ENCODE measurements at places on chromosomes 6 and 20. TPM values are rescaled to one million over a fixed set of nuclear protein-coding genes. Genes with fewer than 3 reads are reported as not detected.

DNA sequence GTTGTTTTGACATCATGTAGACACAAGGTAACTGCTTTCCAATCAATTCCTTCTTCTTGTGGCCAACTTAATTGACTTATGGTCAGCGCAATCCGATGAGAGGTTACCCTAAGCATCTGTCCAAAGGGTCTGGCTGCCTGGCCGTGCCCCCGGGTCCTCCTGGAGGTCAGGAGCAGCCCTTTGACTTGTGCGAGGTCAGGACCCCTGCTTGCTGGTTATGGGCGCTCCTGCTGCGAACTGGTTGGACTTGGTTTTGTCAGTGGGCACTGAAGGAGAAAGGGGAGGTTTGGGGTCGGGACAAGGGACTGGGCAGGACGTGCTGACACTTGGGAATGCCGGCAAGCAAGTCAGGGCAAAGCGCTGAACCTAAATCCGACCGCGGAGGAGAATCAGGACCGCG is 215.6 kb downstream of the QKI start:
- DNase-seq = no peak

- peak; percentile 17 for DNase-seq
Observed at GRCh38 chr6:38573801-38574395, 65.8 kb downstream of the BTBD9 start.

DNA sequence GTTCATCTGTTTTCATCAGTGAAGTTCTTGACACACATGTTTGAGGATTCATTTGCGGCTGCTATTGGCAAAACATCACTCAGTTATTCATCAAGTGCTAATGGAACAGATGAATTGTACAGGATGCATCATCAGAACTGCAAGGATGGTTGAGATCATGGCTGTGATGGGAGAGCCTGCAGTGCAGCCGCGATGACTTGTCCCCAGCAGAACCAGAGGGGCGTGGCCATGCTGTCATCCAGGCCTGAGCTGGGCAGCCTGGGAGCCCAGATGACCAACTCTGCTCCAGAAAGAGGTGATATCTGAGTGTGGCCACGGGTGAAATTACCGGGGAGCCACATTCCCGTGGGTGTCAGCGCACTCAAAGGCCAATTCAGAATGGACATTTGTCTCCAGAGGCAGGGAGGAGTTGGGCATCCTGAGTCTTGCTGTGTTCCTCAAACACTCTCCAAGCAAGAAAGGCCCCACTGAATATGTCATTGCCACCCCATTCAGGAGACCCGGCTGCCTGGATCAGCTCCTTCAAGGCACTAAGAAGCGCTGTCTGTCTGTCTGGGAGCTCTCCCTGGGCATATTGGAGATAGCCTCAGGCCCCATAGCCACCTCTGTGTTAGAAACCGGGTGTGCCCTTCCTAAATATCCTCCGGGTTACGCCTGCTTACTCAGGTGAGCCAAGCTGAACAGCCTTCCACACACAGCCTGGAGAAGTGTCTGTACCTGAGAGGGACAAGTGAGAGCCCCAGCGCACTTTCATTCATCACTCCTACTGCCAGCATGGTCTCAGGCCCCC is 66.7 kb downstream of the SYNDIG1 start:
- no peak for DNase-seq

The SLC17A3 gene
- total RNA-seq = not detected

The EGFL8 gene
- 0.99 TPM for total RNA-seq

GRCh38 chr6:33688451-33689147 is 22.9 kb downstream of the UQCC2 start:
- no peak for DNase-seq

DNA sequence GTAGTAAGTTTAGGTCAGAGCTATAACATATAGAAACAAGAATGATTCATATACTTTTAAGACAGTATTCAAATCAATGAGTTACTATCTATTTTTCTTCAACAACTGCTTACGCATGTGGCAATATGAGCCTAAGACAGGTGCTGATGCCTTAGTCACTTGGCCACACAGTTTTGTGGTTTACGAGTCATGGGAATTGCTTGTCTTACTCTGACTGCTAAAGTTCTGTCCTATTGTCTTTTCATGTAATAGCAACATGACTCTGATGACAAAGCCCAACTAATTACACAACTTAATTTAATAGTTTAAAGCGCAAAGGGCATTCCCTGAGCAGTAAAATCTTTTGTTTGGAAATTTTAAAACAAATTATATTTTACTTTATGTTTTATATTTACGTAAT is 159.3 kb upstream of the CENPW start:
- DNase-seq = peak; percentile 86

DNA sequence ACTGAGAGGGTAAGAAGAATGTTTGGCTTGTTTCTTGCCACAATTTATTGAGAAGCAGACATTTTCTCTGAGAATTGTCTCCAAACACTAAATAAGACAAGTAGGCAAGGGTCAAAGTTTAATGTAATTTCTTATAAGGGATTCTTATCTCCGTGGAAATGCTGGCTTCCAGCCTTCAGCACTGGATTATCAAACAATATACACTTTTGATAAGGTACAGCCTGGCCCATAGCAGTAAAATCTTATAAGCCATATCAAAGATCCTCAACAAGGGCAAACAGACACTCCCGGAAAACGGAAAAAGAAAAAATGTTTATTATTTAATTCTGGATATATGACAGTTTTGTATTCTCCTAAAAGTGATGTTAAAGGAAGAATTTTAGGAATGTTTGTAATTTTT is 18.5 kb upstream of the ZSCAN9 start:
- no peak for DNase-seq

- no peak for DNase-seq
Observed at GRCh38 chr20:44450281-44450889, 25.3 kb upstream of the TTPAL start.

DNA sequence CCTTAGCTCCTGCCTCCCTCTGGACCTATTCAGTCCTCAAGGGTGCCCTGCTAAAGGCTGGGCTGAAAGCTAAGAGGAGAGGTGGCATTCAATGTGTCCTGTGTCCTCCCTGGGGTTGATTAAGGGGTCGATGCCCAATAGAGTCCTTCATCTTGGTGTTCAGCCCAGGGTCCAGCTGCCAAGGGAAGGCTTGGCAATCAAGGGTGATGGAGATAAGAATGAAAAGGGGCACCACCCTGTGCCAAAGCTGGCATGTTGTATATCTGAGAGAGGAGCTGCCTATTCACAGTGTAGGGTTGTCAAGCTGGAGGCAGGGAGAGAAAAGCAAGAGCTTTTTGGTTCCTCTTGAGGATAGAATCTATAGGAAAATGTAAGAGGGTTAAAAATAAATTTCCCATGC is 12.3 kb downstream of the C20orf173 start:
- DNase-seq = no peak

DNA sequence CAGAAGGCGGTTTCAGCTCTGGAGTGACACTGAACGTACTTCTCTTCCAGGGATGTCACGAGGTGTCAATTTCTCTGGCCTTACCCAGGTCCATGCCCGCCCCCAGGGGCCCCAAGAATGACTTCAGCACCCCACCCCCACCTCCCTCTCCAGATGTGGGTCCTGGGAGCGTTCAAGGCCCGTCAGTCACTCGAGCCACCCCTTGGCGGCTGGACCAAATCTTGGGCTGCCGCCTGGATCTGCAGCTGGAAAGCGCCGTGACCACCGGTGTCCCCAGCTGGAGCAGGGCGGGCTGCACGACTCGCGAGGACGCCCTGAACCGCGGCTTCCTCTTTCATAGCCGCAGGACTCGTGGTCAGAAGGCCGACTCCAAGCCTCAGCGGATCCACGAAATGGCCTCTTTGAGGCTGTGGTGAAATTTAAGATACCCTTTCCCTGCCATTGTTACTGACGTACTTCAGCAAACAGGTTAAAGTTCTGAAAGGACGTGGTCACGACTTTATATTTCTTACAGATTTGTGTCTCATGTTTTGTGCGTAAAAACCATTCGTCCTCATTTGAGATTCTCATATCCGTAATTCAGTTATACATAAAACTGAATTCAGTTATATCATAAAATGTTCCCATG is 29.3 kb downstream of the TRIM38 start:
- DNase-seq = peak; percentile 56
